ENCODE measurements at places on chromosomes 5 and 9.

- H3K4me3 ChIP-seq = no peak overlapping the region
- no peak for DNase-seq
- no peaks in the 10 kb centered on the region for H3K36me3 ChIP-seq
Observed at GRCh38 chr9:93911801-93912554, 43.2 kb downstream of the BARX1 start.

DNA sequence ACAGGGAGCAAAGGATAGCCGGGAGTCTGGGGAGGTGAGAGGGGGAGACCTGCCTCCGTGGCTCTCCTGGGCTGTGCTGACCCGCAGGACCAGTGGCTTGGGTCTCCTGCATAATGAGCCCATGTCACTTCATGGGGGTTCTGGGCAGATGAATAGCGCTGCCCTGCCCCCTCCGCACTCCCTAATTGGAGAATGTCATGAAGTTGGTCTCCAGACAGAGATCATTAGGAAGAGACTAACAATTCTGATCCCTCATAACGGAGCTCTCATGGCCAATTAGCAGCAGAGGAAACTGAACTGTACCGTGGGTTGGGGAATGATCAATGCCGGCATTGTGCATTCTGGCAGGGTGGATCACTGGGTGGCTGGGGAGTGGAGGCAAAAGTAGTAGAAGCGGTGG lies 186.1 kb downstream of the FSTL4 start:
- peaks cover 5% of the 10 kb centered on the region for H3K4me1 ChIP-seq
- DNase-seq = peak; percentile 26
- H3K4me3 ChIP-seq = no peak overlapping the region
- H3K27me3 ChIP-seq = peaks cover 30% of the 10 kb centered on the region

GRCh38 chr5:130427222-130427955 lies 523.1 kb downstream of the CHSY3 start:
- no peak overlapping the region for H3K4me3 ChIP-seq
- H3K36me3 ChIP-seq = no peaks in the 10 kb centered on the region
- H3K4me1 ChIP-seq = no peaks in the 10 kb centered on the region
- no peak overlapping the region for H3K27ac ChIP-seq

DNA sequence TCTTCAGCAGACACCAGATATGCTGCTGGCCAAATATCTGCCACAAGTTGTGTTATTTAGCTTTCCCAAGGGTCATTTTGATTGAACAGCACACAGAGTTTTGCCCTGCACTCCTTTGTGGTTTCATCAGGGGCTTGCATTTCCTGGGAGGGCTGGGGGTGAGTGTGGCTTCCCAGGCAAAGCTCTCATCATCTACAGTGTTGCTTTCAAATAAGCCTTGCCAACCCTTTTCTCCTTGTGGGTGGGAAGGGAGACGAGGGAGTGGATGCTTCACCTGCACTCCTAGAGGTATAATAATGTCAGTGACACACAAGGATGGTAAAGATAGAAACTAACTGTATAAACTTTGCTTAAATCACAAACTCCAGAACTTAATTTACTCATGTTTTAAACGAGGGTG lies 107.0 kb downstream of the MARCHF11 start:
- H3K4me1 ChIP-seq = no peaks in the 10 kb centered on the region
- no peaks in the 10 kb centered on the region for H3K27me3 ChIP-seq
- no peak for DNase-seq

DNA sequence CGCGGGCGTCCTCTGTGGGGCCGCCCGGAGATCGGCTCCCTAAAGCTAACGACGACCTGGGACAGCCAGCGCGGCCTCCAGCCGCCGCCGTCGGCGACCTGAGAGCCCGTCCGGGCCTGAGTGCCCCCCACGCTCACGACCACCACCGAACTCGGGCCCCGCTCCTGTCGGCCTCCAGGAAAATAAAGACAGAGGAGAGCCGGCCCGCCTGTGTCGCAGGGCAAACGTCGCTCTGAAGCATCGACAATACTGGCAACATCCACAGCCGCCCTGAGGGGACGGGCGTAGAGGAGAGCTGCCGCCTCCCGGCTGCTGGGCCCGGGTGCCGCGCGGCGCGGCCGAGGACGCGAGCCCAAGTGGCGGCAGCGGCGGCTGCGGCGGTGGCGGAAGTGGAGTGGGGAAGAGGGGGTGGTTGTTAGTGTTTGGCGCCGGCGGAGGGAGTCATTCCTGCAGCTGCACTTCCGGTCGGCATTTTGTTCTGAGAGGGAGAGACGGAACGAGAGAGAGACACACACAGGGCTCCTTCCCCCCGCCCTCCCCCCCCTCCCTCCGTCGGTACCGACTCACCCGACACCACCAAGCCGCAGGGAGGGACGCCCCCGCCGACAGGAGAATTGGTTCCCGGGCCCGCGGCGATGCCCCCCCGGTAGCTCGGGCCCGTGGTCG lies at the start of gene NIPBL:
TSS of gene NIPBL (plus strand) at position 471 of the 666 bp plus-strand sequence. CDS start 76,928 bp downstream, outside the sequence.
- peak; percentile 94 for DNase-seq
- H3K4me3 ChIP-seq = peak within 1 kb of the TSS; percentile 92
- peaks cover 4% of the 10 kb centered on the region for H3K36me3 ChIP-seq
- H3K4me1 ChIP-seq = peaks cover 32% of the 10 kb centered on the region

GRCh38 chr9:97459326-97459725 lies 42.1 kb upstream of the TMOD1 start:
- no peak for DNase-seq
- H3K4me1 ChIP-seq = no peaks in the 10 kb centered on the region

GRCh38 chr5:89276566-89277305 lies 393.8 kb upstream of the MEF2C start:
- H3K27ac ChIP-seq = no peak overlapping the region
- H3K4me1 ChIP-seq = no peaks in the 10 kb centered on the region
- DNase-seq = no peak
- no peak overlapping the region for H3K4me3 ChIP-seq
- peaks cover 4% of the 10 kb centered on the region for H3K36me3 ChIP-seq

- peaks cover 25% of the 10 kb centered on the region for H3K4me1 ChIP-seq
- no peaks in the 10 kb centered on the region for H3K27me3 ChIP-seq
- peaks cover 10% of the 10 kb centered on the region for H3K36me3 ChIP-seq
- no peak overlapping the region for H3K4me3 ChIP-seq
- no peak overlapping the region for H3K27ac ChIP-seq
Observed at GRCh38 chr9:86275962-86276361, 6.4 kb downstream of the ISCA1 start.

DNA sequence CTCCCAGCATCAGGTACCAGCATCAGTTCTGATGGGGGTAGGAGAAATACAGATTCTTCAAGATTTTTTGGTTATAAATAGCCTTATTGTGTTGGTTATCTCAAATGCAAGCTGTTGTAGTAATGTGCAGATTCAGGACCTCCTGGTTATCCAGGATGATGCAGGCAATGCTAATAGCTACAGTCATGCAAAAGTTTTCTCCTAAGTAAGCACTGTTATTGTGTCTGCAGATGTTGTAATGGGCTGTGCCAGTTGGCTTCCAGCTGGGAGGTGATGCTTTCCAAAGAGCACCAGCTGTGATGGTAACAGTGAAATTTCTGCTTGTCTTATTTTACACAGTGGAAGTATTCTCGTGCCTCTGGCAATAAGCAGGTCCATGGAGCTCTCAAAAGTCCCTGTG lies 719.2 kb upstream of the CTNND2 start:
- H3K4me1 ChIP-seq = no peaks in the 10 kb centered on the region
- no peak overlapping the region for H3K4me3 ChIP-seq
- DNase-seq = no peak

- H3K4me1 ChIP-seq = no peaks in the 10 kb centered on the region
- H3K27me3 ChIP-seq = peaks cover 22% of the 10 kb centered on the region
- H3K27ac ChIP-seq = no peak overlapping the region
- no peaks in the 10 kb centered on the region for H3K36me3 ChIP-seq
Observed at GRCh38 chr5:124592891-124593290, 153.5 kb downstream of the ZNF608 start.

- no peaks in the 10 kb centered on the region for H3K4me1 ChIP-seq
- no peak for DNase-seq
- H3K4me3 ChIP-seq = no peak overlapping the region
- H3K27ac ChIP-seq = no peak overlapping the region
- no peaks in the 10 kb centered on the region for H3K36me3 ChIP-seq
- H3K27me3 ChIP-seq = peaks cover 11% of the 10 kb centered on the region
Observed at GRCh38 chr5:138482638-138483037, 17.4 kb downstream of the EGR1 start.

DNA sequence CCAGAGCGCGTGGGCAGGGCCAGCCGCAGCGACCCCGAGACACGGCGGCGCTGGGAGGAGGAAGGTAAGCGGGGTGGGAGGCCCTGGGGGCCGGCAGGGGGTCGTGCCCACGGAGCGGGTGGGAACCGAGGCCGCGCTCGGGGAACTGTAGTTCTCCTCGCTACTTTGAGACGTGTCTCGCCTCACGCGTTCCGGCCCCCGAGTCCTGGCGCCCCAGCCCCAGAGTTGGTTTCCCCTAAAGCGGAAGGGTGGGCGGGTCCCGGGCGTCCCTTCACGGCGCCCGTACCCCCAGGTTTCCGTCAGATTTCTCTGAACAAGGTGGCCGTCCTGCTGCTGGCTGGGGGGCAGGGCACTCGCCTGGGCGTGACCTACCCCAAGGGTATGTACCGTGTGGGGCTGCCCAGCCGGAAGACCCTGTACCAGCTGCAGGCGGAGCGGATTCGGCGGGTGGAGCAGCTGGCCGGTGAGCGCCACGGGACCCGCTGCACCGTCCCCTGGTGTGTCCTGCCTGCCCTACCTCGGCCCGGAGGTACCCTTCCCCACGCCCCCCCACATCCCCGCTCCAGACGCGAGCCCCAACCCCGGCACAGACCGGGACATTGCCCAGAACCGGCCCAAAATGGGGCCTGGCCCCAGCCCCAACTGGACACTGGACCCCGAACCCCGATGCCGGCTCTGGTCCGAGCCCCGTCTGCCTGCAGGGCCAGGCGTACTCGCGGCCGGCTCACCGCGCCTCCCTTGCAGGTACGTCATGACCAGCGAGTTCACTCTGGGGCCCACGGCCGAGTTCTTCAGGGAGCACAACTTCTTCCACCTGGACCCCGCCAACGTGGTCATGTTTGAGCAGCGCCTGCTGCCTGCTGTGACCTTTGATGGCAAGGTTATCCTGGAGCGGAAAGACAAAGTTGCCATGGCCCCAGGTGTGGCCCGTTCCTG lies 709 bp downstream of the UAP1L1 start:
- H3K27me3 ChIP-seq = no peaks in the 10 kb centered on the region
- no peaks in the 10 kb centered on the region for H3K36me3 ChIP-seq
- DNase-seq = peak; percentile 79
- H3K4me1 ChIP-seq = peaks cover 5% of the 10 kb centered on the region
- no peak overlapping the region for H3K27ac ChIP-seq

GRCh38 chr9:27189426-27189825 lies 80.4 kb downstream of the TEK start:
- H3K4me1 ChIP-seq = no peaks in the 10 kb centered on the region
- H3K36me3 ChIP-seq = no peaks in the 10 kb centered on the region
- H3K27ac ChIP-seq = no peak overlapping the region
- H3K27me3 ChIP-seq = no peaks in the 10 kb centered on the region

- no peaks in the 10 kb centered on the region for H3K36me3 ChIP-seq
- H3K27ac ChIP-seq = no peak overlapping the region
- H3K4me1 ChIP-seq = peaks cover 12% of the 10 kb centered on the region
- no peak for DNase-seq
- H3K27me3 ChIP-seq = no peaks in the 10 kb centered on the region
Observed at GRCh38 chr9:137082925-137083290, 3.9 kb upstream of the MAN1B1 start.

DNA sequence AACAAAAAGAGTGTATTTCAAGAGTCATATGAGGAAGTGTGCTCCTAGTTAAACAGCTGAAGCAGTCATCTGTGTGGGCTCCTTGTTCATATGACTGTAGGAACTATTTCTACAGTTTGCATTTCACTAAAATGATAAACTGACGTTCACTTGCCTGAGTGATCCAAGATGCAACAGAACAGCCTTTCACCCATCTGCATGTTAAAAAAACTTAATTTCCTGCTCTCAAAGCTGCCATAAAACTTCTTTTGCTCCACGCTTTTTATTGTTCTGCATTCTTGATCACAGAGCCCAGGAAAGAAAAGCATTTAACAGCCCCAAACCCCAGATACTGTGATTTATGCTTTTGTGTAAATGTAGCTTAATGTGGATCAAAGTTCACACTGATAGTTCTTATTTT lies 43.9 kb downstream of the ZNF608 start:
- no peak overlapping the region for H3K27ac ChIP-seq
- H3K36me3 ChIP-seq = no peaks in the 10 kb centered on the region
- H3K27me3 ChIP-seq = peaks cover 2% of the 10 kb centered on the region
- H3K4me1 ChIP-seq = no peaks in the 10 kb centered on the region

- no peaks in the 10 kb centered on the region for H3K4me1 ChIP-seq
- no peak for DNase-seq
- H3K36me3 ChIP-seq = peaks cover 10% of the 10 kb centered on the region
- H3K4me3 ChIP-seq = no peak overlapping the region
- no peak overlapping the region for H3K27ac ChIP-seq
- H3K27me3 ChIP-seq = no peaks in the 10 kb centered on the region
Observed at GRCh38 chr5:17440766-17441165, 57.3 kb upstream of the TAF11L2 start.

GRCh38 chr5:170633235-170634081 lies 129.6 kb downstream of the KCNIP1 start:
- H3K4me3 ChIP-seq = peak overlapping the region; percentile 81
- DNase-seq = no peak
- H3K27me3 ChIP-seq = peaks cover 27% of the 10 kb centered on the region
- H3K4me1 ChIP-seq = peaks cover 16% of the 10 kb centered on the region
- no peak overlapping the region for H3K27ac ChIP-seq

Data from natural killer cell treated with Interleukin-12 subunit alpha and Interleukin-12 subunit beta and Interleukin-15 and Interleukin-18, amount 100 ng/mL, for 72 hours (primary cell).